ENCODE measurements at places on chromosomes 4 and X.
A peak's percentile ranks its signal among the peaks of the same experiment; 100 is the strongest.

- no peak for DNase-seq
These were observed 349.2 kb downstream of the IQCM start for GRCh38 chr4:149466446-149466845.

GRCh38 chrX:108097380-108097779, 5.8 kb downstream of the ATG4A start:
- no peak for DNase-seq

- no peak for DNase-seq
These were observed 227.8 kb upstream of the GATB start for GRCh38 chr4:151988591-151988990.

GRCh38 chr4:32824336-32824735, 2104.2 kb downstream of the PCDH7 start:
- DNase-seq, result no peak

DNA sequence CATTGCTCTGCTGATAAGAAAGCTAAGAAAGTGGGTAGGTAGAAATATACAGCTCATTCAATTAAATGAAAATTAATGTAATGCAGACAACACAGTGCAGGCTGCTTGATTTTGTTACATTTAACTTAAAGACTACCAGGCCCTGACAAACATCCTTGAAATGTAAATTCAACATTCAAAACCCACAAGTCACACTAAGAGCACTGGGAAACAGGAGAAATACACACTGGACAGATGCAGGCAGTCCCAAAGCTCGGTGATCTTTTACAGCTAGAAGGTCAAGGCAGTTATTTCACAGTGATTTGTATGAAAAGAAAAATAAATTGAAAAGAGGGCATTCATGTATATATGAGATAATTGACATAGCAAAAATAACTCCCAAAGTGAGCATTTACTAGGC, 94.3 kb upstream of the PLAC1 start:
- no peak for DNase-seq

- peak; percentile 45 for DNase-seq
These were observed 39.8 kb downstream of the GLRB start for GRCh38 chr4:157115613-157116335.

- DNase-seq, result no peak
These were observed 28.5 kb downstream of the SLC25A4 start for GRCh38 chr4:185171373-185172071.

DNA sequence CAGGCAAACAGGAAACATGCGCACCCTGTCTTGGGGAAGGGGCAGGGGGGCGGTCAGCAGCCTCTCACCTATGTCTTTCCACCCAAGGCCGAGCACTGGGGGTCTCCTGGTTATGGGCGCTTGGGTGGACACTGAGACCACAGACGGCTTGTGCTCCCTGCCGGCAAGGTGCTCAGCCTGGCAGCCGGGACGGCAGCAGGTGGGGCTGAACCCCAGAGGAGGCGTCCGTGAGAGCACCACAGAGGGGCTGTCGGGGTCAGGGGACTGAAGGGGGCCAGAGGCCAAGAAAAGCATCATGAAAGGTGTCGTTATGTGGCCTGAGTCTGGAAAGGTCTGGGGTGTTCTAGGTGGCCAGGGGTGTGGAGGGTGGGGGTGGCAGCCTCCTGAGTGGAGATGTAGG, 19.6 kb downstream of the DOK7 start:
- DNase-seq, result no peak

- DNase-seq, result no peak
These were observed 638.7 kb downstream of the DMD start for GRCh38 chrX:32572644-32573043.

- DNase-seq, result no peak
These were observed 99.1 kb downstream of the USP9X start for GRCh38 chrX:41184312-41184711.

GRCh38 chr4:14772388-14772787, 229.9 kb upstream of the CPEB2 start:
- DNase-seq, result no peak

DNA sequence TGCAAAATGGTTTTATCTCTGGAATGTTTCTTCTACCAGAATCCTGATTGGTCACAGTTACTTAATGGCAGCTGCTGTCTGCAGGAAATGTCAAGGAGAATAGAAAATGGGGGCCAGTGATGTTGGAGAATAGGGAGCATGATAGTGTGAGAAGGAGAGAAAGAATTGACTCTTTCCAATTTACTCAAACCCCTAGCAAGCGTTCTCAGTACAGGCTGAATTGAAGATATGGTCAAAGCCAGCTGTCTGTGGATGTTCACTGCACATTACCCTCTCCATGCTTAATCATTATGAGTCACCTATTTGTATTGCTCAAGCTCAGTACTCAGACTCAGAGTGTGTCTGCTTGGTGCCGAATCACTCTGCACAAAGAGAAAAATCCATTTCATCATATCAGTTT, 57.8 kb upstream of the FAM47B start:
- DNase-seq, result peak; percentile 27

DNA sequence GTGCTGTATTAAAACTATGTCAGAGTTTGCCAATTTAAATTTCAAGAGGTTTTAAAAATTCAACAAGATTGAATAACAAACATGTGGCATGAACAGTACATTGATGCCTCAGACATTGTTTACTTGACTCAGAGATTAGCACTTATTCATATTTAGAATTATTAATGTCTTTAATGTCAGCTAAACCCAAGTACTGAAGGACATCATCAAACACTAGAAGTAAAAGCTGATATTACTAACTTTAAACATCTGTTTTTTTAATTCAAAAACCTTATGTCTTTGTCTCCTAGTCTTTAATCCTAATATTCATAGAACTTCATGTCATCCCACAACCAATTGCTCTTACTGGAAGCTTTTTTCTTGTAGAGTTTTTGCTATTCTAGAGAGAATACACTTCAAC, 406.2 kb upstream of the PCDH7 start:
- DNase-seq, result no peak

DNA sequence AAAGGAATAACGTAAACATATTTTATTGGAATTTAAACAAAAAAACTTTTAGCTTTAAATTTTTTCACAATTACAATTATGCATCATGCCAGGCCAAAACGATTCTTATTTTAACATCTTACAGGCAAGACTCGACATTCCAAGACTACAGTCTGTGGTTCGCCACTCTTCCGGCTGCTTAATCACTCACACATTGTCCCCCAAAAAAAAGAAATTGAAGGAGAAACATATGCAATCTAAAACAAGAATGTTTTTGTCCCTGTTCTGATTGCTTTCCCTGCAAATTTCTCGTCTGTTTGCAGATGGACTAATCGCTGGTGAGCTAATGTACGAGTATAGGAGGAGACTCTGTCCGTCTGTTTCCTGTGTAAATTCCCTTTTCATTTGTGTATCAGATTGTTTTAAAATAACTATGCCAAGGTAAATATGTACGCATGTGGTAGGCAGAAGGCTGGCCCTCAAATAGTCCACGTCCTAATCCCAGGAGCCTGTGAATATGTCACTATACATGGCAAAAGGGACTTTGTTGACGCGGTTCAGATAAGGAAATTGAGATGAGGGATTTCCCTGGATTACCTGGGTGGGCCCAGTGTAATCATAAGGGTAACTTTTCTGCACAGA, 37.7 kb upstream of the MTNR1A start:
- no peak for DNase-seq

GRCh38 chr4:44720371-44720770, 6.0 kb downstream of the GNPDA2 start:
- no peak for DNase-seq

DNA sequence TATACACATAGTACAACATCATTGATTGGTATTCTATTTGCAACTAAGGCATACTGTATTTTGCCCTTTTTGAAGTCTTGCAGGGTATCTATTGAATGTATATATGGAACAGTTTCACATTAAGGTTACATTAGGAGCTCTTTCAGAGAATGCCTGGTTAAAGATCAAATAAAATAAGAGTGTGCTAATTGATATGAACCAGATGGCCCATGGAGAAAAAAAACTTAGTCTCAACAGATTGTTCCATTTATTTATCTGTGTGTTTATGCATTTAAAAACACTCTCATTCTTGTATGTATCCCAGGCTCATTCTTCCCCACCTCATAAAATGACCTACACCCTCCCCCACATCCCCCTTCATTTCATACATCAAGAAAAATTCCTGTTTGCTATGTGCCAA, 35.2 kb upstream of the GRIA2 start:
- no peak for DNase-seq

- no peak for DNase-seq
These were observed 113.4 kb downstream of the ZAR1 start for GRCh38 chr4:48603366-48604003.

- DNase-seq, result no peak
These were observed 779.0 kb upstream of the SLIT2 start for GRCh38 chr4:19472666-19473065.

GRCh38 chr4:36029951-36030350, 214.4 kb downstream of the ARAP2 start:
- no peak for DNase-seq
